ENCODE measurements at places on chromosomes 13 and 19.

DNA sequence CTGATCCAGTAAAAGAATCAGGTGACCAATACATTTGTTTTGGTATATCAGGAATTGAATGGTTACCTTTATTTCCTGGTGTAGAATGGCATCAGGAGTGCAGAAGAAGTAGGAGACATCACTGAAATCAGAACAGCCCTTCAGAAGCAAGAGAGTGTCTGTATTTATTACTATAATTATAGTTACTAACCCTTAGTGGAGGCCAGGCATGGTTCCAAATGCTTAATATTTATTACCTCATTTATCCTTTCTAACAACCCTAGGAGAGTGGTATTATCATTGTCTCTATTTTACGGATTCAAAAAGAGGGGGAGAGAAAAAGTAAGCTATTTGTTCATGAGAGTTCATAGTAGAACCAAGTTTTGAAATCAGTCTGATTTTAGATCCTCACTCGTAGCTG, 1292.9 kb downstream of the PCDH9 start:
- DNase-seq = no peak

DNA sequence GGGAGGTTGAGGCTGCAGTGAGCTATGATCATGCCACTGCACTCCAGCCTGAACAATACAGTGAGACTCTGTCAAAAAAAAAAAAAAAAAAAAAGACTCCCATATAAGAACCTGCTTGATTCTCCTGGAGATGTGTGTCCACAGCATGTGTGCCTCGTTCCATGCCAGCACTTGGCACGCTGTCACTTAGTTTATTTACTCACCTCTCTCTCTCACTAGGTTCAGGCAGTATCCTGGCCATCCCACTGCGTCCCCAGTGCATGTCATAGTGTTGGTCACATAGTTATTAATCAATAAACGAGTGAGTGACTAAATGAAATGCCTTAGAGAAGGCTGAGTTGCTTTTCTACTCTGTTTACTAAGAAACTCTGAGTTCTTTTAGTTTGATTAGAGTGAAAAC, 79.1 kb upstream of the GPR12 start:
- peak; percentile 4 for DNase-seq

DNA sequence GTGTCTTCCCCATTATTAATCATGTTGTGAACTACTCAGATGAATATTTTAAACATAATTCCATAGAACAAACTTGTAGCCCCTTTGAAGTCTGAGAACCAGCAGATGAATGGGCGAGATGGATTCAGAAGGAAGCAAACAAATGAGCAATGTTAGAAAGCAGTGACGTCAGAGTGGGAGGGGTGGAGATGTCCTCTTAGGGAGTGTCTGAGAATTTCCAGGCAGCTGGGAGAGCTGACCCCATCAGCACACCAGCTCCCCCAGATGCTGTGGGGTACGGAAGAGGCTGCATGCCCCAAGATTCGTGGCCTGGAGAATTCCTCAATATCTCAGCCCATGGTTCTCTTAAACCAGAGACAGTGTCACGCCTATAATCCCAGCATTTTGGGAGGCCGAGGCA, 68.6 kb downstream of the DPF1 start:
- DNase-seq = no peak

GRCh38 chr13:46348961-46349360, 38.1 kb downstream of the RUBCNL start:
- no peak for DNase-seq

GRCh38 chr19:41352609-41353465, 885 bp downstream of the TGFB1 start:
- no peak for DNase-seq

DNA sequence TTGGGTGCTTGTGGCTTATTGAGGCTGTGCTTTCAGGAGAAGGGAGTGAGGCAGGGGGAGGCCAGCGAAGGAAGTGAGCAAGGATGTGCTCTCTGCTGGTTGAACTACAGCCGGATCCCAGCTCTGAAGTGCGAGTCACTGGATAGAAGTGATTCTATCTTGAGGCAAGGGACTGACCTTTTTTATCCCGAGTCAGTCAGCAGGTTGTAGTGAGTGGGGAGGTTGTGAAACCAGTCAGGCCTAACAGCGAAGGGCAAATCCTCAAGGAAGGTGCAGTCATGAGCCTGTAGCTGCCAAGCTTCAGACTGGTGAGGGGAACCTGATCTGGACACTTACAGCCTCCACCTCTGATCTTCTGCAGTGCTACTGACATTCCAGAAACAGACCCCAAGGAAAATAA, 18.6 kb downstream of the SCEL start:
- no peak for DNase-seq

- no peak for DNase-seq
Measured at GRCh38 chr13:78193846-78194245, 275.2 kb upstream of the EDNRB start.

- no peak for DNase-seq
Measured at GRCh38 chr19:7168941-7169340, 99.4 kb downstream of the ZNF557 start.

DNA sequence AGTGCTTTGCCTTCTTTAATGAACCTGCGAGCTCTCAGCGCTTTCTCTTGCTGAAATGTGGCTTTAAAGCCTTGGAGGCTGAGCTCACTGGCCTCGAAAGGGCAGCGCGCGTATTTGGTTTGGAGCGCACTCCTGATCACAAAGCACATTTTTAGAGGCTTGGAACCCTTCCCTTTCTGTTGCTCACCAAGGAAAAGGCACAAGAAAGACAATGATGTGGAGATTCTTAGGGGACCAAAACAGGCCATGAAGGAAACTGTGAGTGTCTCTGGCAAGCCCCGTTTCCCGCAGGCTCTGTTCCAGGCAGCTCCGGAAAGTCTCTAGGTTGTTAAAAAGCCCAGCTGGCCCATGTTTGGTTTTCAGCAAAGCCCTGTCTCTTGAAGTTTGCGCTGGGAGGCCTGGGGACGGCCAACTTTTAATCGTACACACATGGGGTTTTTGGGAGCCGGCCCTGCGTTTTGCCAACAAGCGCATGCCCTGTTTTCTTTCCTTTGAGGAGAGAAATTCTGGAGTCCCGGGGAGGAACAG, 9.4 kb upstream of the SPC24 start:
- no peak for DNase-seq

DNA sequence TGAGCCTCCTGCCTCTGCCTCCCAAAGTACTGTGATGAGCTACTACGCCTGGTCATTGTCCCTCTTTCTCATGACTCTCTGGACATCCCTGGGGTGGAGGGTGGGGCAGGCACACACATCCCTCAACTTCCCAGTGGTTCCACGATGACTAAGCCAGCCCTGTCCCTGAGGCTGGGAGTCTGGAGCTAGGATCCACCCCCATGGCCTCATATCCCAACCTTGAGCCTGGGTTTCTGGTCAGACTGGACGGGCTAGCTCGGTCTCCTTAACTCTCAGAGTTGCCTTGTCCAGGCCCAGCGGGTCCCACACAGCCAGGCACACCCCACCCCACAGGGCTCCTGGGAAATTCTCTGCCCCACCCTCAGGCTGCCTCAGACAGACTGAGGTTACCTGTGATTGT, 19.6 kb downstream of the IER2 start:
- no peak for DNase-seq

GRCh38 chr19:53898636-53899341, 10.3 kb upstream of the CACNG7 start:
- DNase-seq = no peak

GRCh38 chr13:39646122-39646521, 9.3 kb upstream of the COG6 start:
- DNase-seq = no peak

GRCh38 chr13:111161601-111162600, 46.8 kb downstream of the ARHGEF7 start:
- no peak for DNase-seq

DNA sequence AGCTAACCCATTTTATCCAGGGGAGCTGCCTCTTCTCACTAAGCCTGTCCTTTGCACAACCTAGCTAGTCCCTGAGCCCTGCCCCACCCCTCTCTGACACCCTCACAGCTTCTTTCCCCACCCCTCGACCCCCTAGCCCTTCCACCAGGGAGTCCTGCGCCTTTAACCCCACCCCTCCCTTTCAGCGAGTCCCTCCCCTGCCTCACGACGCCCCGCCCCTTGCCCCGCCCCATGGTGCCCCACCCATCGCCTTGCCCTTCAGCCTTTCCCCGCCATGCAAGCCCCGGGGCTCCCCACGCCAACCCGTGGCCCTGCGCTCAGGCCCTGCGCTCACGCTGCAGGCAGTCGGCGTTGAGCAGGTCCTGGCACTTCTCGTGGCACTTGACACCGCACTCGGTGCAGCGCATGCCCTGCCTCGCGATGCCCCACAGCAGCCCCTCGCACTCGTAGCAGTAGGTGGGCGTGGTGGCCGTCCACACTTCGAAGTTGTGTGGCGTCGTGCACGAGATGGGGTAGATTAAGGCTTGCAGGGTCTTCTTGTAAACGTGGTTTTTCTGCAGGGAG, 40.0 kb downstream of the UNC13A start:
- DNase-seq = no peak

DNA sequence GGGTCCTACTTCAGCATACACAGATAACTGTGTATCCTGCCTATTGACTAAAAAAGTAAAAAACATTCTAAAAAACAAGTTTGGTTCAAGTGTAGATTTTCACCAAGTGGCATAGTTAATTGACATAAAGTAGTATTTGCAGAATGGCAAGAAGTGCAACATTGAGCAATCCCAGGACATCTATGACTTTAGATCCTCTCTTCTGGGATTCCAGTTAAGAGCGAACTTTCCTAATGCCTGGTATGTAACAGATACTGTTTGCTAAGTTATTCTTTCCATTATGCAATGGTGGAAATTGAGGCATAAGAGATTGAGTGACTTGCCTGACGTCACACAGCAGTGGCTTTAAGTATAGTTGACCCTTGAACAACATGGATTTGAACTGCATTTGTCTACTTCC, 96.1 kb downstream of the ZMYM2 start:
- DNase-seq = no peak

- no peak for DNase-seq
Measured at GRCh38 chr19:45075301-45076028, 813 bp downstream of the ZNF296 start.

DNA sequence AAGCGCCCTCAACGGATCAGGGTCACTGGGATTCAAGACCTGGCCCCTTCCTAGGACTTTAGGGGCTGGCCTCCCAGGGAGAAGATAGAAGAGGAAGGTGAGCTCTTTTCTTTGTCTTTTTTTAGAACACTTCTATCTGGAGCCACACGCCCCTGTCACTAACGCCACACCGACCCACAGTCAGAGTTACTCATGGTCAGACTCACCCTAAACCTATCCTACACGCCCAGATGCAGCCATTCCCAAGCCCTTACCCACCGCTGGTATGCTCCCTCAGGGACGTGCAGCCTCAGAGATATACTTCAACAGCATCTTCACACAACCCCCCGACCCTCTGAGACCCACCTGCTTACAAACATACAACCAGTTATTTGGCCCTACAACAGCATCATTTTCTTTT, 29.9 kb upstream of the MUC16 start:
- DNase-seq = no peak

DNA sequence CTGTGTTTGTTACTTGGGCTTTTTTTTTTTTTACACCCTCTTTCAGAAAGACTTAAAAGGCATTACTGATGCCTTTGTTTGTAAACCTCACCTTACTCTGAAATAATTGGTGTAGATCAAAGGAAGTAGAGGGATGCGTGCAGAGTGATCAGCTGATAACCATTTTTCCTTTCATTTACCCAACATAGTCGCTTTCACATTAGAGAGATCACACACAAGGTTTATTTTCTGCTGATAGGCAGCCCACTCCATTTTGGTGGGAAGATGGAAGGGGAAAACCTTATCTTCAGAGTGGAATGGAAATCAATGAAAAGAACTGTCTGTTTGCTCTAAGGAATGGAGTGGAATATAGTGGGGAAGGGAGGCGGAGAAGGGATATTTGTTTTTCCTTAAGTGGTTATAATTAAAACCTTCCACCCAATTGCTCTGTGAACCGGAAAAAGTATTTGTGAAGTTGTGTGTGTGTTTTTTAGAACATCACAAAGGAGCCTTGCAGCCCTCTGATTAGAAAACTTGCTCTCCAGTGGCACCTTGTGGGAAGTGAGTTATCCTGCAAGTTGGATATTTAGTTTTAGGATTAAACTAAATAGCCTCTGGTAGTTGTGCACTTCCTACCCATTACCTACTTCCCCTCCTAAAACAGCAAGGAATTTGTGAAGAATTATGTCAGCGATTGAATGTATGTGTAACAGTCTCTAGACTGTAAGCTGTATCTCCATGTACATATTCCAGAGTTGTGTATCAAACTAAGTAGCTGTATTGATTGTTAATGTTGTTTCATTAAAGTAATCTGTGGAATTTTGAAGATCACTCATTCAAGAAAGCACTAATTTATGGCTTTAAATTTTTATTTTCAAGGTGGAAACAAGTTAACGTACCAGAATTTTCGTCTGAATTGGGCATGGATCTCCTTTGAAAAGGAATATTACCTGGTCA, 76.8 kb downstream of the FREM2 start:
- DNase-seq = peak; percentile 52

DNA sequence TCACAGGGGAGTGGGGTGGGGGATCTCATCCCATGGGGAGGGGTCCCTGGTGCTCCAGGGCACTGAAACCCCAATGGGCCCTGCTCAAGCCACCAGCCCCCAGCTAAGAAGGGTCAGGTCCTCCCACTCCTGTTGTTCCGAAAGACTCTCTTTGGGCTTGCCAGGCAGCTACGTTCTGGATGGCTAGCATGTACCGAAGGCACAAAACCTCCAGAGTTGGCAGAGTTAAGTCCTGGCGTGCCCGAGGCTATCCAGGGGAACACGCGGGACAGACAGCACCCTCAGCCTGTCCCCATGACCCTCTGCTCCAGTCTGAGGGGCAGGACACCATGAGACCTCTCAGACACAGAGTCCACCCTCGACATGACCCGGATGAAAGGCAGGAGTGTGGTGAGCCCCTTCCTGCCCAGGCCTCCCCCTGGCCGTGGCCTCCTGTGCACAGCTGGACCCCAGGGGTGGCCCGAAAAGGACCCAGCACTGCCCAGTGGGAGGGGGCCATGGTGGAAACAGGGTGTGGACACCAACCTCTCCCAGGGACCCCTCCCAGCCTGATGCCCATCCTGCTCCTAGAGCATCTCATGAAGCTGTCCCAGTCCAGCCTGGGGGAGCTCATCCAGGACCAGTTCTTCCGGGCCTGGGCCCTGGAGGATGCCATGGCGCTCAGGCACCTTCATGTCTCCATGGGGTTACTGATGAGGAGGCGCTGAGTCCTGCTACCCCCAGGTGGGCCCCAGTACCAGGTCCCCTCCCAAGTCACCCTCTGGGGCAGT, 53.0 kb upstream of the TPM4 start:
- DNase-seq = no peak

- no peak for DNase-seq
Measured at GRCh38 chr13:106736941-106737340, 169.0 kb upstream of the ARGLU1 start.

Data from NCI-H2081 treated with DMSO at 0.1 percent for 48 hours (cell line).